Thymus (tissue), 14 donors: ENCODE measurements at places on chromosomes 16 and 17.

GRCh38 chr17:74831444-74832146 is 28.1 kb downstream of the GRIN2C start:
- no peak for DNase-seq

GRCh38 chr17:54982399-54982798 is 13.8 kb downstream of the STXBP4 start:
- no peak for DNase-seq

- no peak for DNase-seq
Observed at GRCh38 chr16:11084484-11084875, 140.1 kb downstream of the CLEC16A start.

- no peak for DNase-seq
Observed at GRCh38 chr17:20098314-20098713, 89.2 kb downstream of the SPECC1 start.

- no peak for DNase-seq
Observed at GRCh38 chr16:83992624-83993023, 24.6 kb downstream of the NECAB2 start.

DNA sequence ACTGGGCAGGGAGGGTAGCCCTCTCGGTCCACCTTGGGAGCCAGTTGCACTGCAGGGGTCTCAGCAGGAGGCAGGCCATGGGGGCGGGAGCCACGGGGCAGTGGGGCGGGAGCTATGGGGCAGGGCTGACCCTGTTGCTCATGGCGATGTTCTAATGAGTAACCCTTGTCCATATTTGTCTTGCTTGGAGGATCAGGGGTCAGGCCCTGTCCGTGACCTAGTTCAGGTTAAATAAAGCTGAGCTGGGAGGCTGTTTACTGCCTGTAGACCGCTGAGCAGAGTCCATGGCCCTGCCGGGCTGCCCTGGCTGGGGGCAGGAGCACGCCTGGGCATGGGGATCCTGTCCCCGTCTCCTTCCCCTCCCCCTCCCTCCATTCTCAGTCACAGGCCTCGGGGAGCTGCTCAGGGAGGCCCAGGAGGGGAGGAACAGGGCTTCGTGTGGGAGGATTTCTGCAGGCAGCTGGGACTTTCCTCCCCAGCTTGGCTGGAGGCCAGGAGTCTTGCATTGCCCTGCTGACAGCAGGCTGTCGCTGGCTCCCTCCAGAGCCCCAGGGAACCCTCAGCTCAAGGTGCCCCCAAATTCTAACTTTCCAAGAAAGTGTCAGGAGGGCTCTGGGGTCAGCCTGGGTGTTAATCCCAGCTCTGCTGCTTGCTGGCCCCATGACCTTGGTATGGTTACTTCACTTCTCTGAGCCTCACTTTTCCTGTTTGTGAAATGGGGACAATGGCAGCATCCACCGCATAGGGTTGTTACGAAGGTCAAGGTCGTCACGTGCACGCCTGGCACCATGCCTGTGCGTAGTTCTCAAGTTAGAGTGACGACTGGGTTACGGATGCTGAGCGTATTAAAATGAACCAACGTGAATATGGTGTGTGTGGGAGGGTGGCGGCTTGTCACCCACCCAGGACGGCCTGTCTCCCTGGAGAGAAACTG is 6.1 kb upstream of the SERPINF2 start:
- no peak for DNase-seq

GRCh38 chr16:84058664-84059063 is 16.1 kb upstream of the SLC38A8 start:
- DNase-seq = no peak

GRCh38 chr17:15649861-15650421 is 30.4 kb upstream of the FBXW10B start:
- no peak for DNase-seq

DNA sequence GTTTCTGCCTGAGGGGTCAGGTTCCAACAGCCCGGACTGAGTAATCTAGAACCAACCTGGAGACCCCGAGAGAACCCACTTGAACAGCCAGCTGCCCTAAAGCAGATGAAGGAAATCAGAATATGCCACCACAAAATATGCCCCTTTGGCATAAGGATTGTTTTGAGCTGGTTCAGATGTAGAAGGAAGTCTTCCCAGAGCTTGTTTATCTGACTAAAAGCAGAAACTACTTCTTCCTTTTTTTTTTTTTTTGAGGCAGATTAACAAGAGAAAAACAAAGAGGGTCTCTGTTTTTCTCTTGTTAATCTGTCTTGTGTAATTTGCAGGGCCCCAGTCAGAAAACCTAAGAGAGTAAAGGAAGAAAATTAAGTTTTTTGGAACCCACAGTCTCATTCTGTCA is 53.0 kb downstream of the PECAM1 start:
- DNase-seq = no peak

DNA sequence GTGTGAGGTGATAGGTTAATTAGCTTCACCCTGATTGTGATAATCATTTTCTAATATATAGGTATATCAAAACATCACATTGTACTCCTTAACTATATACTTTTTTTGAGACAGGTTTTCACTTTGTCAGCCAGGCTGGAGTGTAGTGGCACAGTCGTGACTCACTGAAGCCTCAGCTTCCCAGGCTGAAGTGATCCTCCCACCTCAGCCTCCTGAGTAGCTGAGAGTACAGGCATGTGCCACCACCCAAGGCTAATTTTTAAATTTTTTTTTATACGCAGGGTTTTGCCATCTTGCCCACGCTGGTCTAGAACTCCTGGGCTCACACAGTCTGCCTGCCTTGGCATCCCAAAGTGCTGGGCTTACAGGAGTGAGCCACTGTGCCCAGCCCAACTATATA is 455.3 kb upstream of the MAF start:
- DNase-seq = no peak

GRCh38 chr17:43758497-43759174 is at the start of gene SOST:
Gene SOST, minus strand, starts transcription at chr17:43758791. Its CDS starts 50 bp downstream, at chr17:43758741.
- DNase-seq = no peak

- DNase-seq = no peak
Observed at GRCh38 chr17:36545077-36545464, 352 bp downstream of the GGNBP2 start.

DNA sequence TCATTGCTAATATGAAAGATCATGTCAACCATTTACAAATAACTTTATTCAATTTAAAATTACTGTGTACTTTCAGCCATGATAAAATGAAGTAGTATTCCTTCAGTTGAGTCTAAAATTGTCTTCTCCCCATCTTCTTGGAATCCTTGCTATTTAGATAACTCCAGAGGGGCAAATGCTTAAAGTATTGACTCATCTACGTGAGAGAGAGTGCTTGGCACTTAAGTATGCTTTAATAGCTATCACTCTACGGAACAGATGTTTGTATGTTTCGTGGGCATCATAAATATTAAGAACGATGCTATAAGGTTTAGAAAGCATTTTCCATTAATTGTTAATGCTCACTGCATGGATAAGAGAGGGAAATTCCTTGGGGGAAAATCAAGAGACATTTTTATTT is 69.3 kb upstream of the MED13 start:
- no peak for DNase-seq

DNA sequence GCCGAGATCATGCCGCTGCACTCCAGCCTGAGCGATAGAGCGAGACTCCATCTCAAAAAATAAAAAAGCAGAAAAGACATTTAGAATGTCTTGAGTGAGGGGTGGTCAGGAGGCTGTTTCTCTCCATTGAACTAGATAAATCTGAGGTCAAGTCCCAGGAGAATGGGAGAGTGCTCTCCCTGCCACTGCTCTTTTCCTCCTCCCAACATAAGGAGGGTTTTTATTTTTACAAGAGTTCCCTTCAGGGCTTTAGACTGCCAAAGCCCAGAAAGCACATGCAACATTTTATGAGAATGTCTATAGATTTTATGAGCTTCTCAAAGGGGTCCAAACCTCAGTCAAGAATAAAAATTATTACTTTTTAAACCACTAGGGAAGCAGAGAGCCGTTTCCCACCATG is 1.6 kb downstream of the RND2 start:
- DNase-seq = no peak

DNA sequence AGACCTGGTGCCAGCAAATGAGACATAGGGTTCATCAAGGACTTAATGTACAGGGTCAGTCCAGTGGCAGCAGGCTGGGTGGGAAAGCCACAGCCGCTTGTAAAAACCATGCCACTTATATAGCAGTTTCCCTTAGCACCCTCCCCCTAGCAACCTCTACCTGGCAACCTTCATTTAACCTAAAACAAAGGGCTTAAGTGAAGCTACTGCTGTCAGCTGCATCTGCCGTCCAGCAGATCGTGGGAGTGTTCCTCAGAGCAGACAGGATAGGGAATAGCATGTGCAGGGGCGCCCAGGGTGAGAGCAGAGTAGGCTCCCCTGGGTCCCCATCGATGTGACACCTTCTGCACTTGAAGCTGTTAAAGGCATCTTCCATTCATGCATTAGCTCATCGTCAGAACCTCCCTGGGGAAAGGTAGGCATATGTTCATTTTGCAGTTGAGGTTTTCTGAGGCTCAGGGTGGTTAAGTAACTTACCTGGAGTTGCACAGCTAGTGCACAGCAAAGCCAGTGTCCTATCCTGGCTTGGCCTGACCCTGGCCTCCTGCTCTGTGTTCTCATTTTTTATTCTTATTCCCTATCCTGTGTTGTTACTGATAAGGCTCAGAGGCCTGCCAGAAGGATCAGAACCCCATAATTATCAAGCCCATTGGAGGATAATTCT is 112.5 kb downstream of the SOCS1 start:
- no peak for DNase-seq

DNA sequence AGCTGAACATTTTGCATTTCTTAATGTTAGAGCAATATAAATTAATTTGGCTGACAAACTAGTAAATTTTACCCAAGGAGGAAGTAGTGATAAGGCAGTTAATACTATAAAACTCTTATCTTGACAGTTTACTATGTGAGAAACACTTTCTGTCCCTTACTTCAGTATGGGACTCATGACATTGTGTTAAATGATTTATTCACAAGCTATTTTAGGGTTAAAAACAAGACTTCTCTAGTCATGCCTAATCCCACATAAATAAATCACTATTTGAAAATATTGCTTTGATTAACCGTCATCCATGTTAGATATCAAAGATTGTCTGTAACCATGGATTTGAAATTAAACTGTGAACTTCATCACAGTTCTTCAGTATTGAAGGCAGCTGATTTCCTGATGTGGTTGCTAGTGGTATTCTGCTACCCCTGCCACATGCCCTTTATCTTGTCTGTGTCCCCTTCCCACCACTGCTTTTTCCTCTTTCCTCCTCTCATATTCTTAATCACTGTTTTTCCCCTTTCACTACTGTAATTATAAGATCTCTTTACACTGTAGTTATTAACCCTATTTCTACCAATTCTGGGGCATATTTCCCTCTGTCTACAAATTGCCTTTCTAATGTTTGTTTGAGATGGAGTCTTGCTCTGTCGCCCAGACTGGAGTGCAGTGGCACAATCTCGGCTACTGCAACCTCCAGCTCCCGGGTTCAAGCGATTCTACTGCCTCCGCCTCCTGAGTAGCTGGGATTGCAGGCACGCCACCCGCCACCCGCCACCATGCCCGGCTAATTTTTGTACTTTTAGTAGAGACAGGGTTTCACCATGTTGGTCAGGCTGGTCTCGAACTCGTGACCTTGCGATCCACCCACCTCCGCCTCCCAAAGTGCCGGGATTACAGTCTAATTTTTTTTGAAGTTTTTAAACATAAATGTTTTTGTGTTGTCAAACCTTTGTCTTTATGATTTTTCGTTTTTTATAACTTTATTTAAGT is 95.6 kb downstream of the STXBP4 start:
- no peak for DNase-seq

DNA sequence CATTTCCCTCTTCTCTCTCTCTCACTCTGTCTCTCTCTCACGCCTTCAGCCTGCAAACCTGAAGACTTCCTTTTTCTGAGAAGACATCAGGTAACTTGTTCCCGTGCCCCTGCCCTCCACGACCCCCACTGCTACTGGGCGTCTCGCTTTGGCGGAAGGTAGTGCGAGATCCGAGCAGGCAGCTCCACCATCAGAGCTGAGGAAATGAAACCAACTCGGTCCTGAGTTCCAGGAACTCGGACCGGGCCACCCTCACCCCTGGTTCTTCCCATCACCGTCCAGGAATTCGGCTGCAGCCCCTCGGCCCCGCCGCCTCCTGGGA is 585 bp downstream of the MLKL start:
- DNase-seq = no peak

GRCh38 chr17:45009676-45010467 is 41.6 kb downstream of the DCAKD start:
- no peak for DNase-seq

- no peak for DNase-seq
Observed at GRCh38 chr17:46722662-46723285, 95.7 kb downstream of the WNT3 start.

DNA sequence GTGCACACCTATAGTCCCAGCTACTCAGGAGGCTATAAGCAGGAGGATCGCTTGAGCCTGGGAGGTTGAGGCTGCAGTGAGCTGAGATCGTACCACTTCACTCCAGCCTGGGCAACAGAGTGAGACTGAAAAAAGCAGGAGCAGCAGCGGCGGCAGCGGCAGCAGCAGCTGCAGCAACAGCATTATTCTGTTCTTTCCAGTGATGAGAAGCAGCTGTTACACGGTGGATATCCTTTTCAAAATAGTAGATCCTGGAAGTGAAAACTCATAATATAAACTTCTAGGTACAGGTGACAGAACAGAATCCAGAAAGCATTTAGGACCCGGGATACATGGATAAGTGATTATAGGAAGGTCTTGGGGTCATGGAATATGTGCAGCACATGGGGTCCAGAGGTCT is 17.8 kb upstream of the HNF1B start:
- no peak for DNase-seq

- no peak for DNase-seq
Observed at GRCh38 chr17:282912-283882, 69.4 kb downstream of the RPH3AL start.

GRCh38 chr16:8137606-8138005 is 452.7 kb downstream of the TMEM114 start:
- DNase-seq = no peak

DNA sequence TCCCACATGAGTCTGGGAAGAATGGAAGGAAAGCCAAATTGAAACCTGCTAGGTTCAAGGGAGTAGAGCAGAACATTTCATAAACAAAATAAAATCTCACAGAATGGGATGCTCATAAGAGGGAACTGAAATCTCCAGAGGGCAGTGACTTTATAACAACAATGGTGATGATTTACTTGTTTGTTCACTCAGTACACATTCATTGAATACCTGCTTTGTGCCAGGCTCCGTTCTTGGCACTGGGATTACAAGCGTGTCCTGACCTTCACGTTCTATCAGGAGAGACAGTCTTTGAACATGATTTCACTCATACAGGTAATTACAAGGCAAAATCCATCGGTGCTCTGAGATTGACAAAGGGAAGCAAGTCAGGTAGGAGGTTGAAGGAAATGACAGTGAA is 356.3 kb downstream of the HAPSTR1 start:
- no peak for DNase-seq

DNA sequence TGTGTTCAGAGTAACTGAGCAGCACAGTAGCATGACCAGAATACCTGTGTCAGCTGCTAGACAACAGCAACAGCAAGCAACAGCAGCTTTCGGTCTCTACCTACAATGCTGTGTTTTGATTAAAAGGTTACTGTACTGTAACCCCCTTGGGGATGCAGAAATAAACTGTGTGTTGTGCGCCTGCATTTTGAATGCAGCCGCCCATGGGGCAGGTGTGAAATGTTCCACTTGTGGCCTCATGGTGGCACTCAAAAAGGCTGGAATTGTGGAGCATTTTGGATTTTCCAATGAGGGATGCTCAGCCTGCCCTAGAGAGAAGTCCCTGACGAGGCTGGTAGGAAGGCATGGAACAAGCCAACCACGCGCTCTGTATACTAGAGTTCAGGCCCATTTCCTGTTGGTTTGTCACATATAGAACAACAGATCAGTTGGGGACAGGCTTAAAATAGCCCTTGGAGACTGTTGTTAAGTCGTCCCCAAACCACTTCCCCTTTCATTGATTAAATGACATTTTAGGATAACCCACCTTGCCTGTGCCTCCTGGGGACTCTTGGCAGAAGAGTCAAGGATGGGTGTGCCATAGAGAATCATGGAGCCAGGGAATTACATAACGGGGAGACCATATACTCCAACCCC is 27.1 kb downstream of the SCPEP1 start:
- no peak for DNase-seq
